Vagina (tissue), 2 donors: ENCODE measurements at places on chromosomes 16 and 17.

DNA sequence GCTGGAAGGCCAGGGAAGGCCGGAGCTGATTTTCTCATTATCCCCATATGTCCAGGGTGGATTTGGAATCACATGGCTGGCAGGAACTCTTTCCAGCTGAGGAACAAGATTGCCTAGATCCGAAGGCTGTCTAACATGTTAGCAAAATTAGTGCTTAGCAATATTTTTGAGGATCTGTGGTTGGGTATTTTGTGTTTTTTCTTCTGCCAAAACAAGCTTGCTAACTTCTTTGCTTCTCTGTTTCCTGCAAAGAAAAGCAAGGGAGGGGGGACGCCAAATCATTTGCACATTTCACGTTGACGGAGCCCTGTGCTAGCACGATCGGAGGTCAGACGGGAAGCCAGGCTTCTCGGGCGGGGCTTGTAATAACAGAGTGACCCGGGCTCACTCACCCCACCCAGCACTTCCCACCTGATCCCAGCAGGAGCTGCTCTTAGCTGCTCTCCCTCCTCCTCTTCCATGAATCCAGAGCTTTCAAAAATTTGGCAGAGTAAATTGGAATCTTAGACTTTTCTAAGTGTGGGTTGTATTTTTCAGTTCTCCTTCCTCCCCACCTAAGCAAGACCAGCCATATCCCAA is 33.3 kb upstream of the FOXF1 start:
- DNase-seq, result no peak

GRCh38 chr16:89442588-89442987 is 47.8 kb downstream of the ANKRD11 start:
- no peak for DNase-seq

GRCh38 chr17:4969047-4969550 is 1.5 kb upstream of the SPAG7 start:
- no peak for DNase-seq

GRCh38 chr16:1288813-1289476 is 20.5 kb upstream of the UBE2I start:
- DNase-seq, result no peak

DNA sequence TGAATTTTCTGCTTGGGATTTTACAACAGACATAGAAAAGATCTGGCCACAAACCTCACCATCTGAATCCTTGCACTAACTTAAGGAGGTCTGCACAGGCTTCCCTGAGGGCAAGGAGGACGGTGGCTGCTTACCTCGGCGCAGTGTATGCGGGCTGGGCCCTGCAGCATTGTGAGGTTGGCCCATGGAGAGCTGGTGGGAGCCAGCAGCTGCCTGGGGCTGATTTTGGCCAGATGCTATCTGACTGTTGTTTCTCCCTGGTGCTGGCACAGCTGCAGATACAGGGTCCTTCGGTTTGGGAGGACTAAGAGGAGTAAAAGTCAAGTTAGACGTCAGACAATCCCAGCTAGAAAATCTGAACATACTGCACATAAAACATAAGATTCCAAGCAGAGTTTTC is 79.8 kb downstream of the ARHGAP17 start:
- DNase-seq, result no peak

DNA sequence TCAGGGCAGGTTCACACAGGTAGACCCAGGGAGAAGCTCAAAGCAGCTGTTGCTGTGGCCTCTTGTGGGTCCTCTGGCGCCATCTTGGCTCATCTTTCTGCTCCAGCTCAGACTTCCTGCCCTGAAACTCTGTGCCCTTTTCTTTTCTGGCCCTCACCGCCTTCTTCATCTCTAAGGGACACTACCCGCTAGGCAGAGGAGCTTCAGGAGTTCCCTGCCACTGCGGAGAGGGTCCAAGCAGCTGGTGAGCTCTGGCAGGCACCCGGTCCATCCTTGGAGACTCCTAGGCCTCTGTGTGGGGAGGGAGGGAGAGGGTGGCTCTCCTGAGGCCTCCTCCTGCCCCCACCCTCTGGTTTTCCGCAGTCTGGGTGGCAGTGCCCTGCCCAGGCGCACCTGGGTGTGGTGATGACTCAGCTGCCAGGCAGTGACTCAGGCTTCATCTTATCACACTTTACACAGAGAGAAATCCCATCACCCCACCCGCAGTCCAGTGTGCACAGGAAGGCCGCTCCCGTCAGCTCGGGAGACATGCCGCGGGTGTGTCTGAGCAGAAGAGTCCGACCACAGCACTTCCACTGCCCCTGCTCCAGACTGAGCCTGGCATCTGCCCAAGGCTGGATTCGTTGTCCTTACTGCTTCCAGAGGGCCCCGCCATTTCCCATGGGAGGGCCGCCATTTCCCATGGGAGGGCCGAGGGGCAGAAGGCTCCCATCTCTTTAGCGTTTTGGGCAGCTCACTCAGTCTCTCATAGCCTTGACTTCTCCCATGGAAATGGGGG is 7.3 kb downstream of the NT5C start:
- no peak for DNase-seq
